ENCODE measurements at places on chromosomes 1 and 21.

GRCh38 chr1:9128520-9129265 is at the start of gene GPR157:
Gene GPR157, minus strand, starts transcription at chr1:9129102. Its CDS starts 75 bp downstream, at chr1:9129027.
- DNase-seq: peak; percentile 77

- DNase-seq: no peak
These were observed 56.2 kb upstream of the NUF2 start for GRCh38 chr1:163265547-163265946.

DNA sequence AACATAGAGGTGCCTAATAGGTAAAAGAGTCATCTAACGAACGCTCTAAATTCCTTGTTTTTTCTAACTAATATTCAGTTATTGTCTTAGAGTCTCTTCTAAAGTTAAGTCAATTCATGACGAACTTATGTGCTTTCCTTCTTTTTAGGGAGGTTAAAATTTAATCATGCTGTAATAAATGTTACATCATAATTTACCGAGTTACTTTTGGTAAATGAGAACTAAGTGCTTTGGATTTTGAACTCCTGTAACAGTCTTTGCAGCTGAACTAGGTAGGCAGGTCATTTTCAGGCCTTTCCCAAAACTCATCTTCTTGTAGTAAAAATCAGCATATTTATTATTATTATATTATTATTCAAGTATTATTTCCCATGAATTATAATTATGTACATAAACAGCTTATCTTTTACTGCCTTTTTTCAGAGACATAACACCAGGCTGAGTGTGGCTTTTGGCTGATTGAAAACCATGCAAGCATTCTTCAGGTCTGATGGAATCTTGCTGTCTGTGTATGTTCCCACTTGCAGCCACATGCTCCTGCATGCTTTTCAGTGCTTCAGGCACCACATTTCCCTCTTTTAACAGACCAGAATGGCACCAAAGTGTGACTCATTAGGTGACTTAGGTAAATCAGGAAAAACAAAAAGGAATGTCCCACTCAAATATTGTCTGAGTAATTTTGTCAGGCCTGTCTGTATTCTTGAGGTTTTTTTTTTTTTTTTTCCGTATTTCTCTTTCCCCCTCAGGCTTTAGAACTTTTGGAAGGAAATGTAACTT is 81.0 kb upstream of the CD55 start:
- DNase-seq: no peak

GRCh38 chr21:29193901-29194300 is 63.5 kb downstream of the MAP3K7CL start:
- no peak for DNase-seq

All from stimulated activated CD4-positive, alpha-beta T cell treated with anti-CD3 and anti-CD28 coated beads, Interleukin-1b, Interleukin-23, amount 100 ng/mL, for 4 hours (primary cell).